ENCODE measurements at places on chromosomes 2 and 18.

GRCh38 chr18:13387855-13388548 is 169.4 kb downstream of the LDLRAD4 start:
- DNase-seq = no peak

DNA sequence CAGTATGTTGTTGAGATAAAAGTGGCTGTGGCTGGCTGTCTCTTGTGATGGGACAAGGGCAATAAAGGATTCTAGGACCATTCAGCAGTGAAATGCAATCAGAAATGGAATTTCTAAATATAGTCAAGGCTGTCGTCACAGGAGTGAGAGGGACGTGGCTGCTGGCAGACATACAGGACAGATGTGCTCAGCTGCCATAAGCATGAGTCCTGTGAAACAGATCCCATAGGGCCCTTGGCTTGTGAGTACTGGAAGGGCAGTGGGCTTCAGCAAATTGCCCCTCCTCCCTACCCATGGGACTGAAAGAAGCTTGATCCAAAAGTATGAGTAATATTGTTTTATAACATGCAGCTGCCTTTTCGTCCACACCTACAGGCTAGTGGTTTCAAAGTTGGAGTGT is 4.2 kb upstream of the CNNM3 start:
- DNase-seq = no peak

GRCh38 chr18:79077181-79077580 is 8.0 kb downstream of the ATP9B start:
- DNase-seq = no peak

GRCh38 chr2:160306985-160307384 is 106.9 kb upstream of the ITGB6 start:
- no peak for DNase-seq

DNA sequence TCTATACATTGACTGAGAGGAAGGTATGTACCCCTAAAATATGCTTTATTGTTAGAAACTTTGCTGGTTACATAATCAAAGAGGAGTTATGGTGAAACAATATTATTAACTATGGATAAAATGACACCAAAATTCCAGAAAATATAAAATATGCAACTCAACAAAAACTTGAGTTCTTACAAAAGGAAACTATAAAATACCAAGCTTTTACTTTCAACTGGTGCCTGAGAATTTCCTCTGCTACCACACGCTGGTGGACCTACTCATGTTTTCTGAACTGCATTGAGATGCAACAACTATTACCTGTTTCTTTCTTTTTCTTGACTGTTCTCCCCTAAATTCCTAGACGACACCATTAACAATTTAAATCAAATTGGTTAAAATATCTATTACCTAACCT is 8.2 kb upstream of the NFE2L2 start:
- DNase-seq = no peak

DNA sequence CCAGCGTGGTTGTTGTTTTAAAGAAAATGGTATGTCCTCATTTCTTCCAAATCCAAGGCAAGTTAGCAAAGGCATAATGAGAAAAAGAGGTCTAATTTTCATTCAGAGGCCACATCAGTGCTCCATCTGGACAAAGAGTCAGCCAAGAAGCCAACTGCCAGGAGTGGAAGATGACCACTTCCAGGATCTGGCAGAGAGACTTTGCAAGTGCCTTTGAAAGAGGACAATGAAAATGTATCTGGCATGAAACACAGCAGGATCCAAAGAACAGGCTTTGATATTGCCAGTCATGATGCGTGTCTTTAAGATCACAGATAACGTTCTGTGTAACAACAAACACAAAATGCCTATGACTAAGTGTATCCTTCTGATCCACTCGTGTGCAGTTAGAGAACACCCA is 82.8 kb downstream of the AFF3 start:
- DNase-seq = no peak

- peak; percentile 67 for DNase-seq
Measured at GRCh38 chr2:44952143-44952805, 10.8 kb downstream of the SIX3 start.

GRCh38 chr2:184032983-184033382 is 565.3 kb upstream of the ZNF804A start:
- DNase-seq = no peak

DNA sequence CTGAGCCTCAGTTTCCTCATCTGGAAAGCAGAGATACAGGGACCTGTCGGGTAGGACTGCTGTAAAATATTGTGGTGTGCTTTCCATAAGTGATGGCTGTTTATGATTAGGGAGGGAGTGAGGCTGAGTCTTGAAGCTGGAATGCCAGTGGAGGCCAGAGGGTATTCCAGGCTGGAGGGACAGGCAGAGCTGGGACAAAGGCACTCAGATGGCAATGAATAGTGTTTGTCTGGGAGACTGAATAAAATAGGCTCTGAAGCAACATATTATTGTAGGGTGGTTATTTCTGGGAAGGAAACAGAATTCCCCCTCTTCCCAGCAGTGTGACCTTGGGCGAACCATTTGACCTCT is 120.7 kb downstream of the INHBB start:
- DNase-seq = no peak

GRCh38 chr2:101001691-101002561 is at the start of gene RPL31:
RPL31 (plus strand) TSS chr2:101002289; CDS start chr2:101002702, 413 bp downstream.
- peak; percentile 98 for DNase-seq

DNA sequence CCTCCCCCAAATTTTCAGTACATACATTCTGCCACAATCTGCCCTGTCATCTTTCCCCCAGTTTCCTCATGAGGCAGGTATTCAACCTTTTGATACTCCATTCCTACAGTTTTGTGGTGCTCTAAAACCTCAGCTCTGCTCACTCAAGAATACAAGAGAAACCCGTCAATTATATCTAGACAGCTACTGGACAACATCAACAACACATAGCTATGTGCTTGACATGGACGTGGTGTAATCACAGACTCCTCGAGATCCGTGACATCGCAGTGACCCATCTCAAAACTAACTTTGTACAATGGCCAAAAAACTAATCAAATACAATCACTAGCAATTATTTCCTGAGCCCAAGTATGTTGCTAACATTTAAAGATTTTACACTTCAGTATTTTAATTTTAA is 23.6 kb downstream of the WDSUB1 start:
- no peak for DNase-seq

GRCh38 chr18:74153377-74153776 is 5.1 kb downstream of the TIMM21 start:
- no peak for DNase-seq
